ENCODE measurements at places on chromosomes 6 and 20.

- DNase-seq, result no peak
These were observed 36.0 kb upstream of the SCRT2 start for GRCh38 chr20:711576-711975.

DNA sequence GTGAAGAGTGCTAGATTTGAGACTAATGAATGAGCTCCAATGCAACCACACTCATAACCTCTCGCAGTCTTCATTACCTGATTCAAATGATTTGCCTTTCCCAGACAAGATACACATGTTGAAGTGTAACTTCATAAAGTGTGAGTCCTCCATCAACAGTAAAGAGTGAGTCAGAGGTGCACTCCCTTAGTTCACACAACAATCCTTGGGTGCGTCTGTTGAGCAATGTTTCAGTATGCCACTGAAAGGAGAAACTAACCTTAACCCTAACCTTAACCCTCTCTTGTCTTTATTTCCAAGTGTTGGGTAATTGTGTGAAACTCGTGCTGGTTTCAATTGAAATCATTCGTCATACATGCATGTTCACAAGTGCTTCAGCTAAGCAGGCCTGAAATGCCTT lies 21.0 kb upstream of the RIN2 start:
- no peak for DNase-seq

GRCh38 chr20:34774449-34774848 lies 51.0 kb downstream of the NCOA6 start:
- DNase-seq, result no peak

- no peak for DNase-seq
These were observed 96.0 kb downstream of the RIMS1 start for GRCh38 chr6:71982389-71982788.

DNA sequence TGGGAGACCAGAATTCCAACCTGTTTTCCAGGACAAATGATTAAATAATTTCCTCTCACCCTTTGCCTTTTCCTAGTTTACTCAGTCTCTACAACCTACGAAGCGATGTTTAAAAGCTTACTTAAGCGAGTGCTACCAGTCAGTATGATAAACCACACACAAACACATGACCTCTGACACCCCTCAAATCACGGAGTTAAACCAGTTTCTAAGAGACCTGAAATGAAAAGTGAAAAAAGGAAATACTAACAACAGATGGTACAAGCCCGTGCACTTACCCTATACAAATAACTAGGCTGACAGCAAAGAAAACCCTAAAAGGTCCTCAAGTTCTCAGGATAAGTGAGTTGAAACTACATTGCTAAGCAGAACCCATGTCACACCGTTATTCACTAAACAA lies 7.7 kb downstream of the TNFRSF21 start:
- no peak for DNase-seq

GRCh38 chr6:150380256-150380655 lies 11.4 kb downstream of the IYD start:
- no peak for DNase-seq

- no peak for DNase-seq
These were observed 103.0 kb downstream of the ZNF217 start for GRCh38 chr20:53490620-53491019.

DNA sequence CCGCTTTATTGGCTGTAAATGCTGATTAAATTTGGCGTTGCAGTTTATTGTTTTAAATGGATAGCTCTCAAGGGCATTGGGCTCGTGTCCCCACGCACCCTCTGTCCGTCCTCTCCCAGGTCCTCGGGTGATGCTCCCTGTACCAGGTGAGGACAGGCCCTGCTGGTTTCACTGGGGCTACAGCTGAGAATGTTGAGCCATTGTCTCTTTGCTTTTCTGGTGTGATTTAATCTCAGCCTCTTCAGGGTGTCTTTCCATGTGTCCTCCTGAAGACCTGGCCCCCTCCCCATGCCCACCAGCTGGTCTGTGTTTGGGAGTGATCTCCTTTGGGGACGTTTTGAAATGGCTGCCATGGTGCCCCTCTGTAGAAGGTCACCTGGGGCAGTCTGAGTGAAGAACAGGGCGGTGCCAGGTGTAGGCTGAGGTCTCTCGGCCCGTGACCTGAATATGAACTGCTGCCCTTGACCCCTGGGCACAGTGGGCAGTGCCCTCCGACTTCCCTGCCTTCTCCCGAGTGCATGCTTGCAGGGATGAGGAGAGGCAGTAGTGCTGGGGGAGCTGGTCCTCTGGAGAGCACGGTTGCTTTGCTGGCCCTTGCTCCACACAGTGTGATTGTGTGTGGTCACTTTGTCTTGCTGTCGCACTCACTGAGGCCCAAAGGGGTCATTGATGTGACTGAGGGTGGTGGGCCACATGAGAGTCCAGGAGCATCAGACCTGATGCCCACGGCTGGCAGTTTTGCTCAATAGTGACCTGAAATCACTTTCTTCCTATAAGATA lies 12.4 kb upstream of the C20orf204 start:
- no peak for DNase-seq

DNA sequence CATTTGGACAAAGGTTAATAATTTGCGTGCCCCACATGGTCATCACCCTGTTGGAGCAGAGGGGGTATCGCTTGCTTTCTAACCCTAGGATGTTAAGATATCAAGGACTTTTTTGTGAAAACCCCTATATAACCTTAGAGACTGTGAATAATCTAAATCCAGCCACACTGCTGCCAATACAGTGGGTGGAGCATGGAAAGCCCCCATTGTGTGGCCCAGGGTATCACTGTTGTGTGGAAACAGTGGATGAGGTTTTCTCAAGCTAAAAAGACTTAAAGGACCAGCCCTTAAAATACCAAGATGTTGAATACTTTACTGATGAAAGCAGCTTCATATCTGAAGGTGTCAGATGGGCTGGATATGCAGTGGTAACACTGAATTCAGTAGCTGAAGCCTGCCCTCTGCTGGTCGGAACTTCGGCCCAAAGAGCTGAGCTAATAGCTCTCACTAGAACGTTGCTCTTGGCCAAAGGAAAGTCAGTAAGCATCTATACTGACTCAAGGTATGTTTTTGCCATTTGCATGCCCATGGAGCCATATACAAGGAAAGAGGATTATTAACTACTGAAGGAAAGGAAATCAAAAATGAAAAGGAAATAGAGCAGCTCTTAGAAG lies 695.2 kb downstream of the PHF3 start:
- peak; percentile 47 for DNase-seq
